Hippocampal formation (tissue), 2 donors: ENCODE measurements at places on chromosomes 13 and 19.

GRCh38 chr13:79479882-79480281 is 1.1 kb upstream of the NDFIP2 start:
- DNase-seq, result no peak

GRCh38 chr19:57829316-57829715 is 783 bp upstream of the ZNF587B start:
- DNase-seq, result no peak

DNA sequence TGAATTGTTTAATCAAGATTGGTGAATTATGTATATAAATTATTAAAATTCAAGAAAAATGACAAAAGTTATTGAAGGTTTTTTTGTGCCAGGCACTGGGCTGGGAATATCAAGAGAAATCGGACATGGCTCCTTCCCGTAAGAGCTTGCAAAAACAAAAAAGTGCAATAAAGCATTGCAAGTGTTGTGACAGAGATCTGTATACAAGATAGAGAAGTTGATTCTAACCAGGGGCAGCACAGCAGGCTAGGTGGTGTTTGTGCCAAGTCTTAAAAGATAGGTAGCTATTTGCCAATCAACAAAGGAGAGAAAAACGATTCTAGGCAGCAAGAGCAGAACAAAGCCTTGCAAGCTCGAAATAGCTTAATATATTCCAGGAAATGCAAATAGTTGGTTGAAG is 123.7 kb upstream of the WASF3 start:
- no peak for DNase-seq

DNA sequence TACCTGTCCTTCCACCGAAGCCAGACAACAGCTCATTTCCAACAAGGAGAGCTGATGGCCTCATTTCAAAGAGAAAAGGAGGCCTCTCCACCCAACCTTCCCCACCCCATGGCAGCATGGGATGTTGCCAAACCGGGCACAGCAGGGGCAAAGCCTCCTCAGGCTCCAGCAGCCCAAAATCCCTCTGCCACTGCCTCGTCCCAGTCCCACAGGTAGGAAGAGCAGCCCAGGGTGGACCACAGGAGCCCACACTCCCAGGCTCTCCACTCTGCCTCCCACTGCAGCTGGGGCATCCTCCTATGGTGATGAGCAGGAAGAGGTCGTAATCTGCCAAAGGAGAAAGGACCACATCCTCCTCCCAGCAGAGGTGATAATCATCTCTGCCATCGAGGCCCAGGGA is 50.9 kb downstream of the PEPD start:
- DNase-seq, result no peak

DNA sequence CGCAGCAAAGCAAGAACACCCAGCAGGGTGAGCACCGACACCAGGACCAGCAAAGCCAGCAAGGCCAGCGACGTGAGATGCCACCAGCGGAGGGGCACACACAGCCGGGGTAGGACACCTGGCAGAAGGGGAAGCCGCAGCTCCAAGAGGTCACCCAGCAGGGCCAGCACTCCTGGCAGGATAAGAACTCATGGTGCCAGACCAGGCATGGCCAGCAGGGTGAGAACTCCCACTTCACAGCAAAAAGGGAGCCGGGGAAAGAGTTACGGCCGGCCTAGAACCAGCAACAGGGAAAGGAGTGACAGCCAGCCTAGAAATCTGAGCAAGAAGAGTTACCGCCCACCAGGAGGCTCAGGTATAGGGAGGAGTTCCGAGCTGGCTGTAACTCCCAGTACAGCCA is 486 bp downstream of the SRRM5 start:
- DNase-seq, result no peak

GRCh38 chr13:114225610-114226009 is 9.1 kb upstream of the CDC16 start:
- DNase-seq, result no peak

- no peak for DNase-seq
Observed at GRCh38 chr19:45507872-45508416, 665 bp downstream of the VASP start.

GRCh38 chr13:91165758-91166157 is 181.7 kb upstream of the MIR17HG start:
- no peak for DNase-seq

DNA sequence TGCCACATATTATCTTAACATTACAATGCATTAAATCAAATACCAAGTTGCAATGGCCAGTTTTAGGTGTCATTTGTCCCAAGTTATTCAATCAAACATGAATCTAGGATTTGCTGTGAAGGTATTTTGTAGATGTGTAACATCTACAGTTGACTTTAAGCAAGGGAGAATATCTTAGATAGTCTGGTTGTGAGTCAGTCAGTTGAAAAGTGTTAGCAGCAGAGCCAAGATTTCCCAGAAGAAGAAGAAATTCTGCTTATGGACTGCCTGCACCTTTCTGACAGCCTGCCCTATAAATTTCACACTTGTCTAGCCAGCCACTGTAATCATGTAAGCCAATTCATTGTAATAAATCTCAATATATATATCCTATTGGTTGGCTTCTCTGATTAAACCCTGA is 41.3 kb upstream of the INTS6 start:
- DNase-seq, result no peak

- DNase-seq, result no peak
Observed at GRCh38 chr19:39953915-39954314, 17.1 kb upstream of the PSMC4 start.

- no peak for DNase-seq
Observed at GRCh38 chr13:110716247-110716515, 2.7 kb downstream of the ING1 start.
